ENCODE measurements at places on chromosomes 3 and 15. TPM values are rescaled to one million over a fixed set of nuclear protein-coding genes. Genes with fewer than 3 reads are reported as not detected.

- DNase-seq = no peak
Measured at GRCh38 chr3:16423947-16424673, 89.4 kb downstream of the RFTN1 start.

DNA sequence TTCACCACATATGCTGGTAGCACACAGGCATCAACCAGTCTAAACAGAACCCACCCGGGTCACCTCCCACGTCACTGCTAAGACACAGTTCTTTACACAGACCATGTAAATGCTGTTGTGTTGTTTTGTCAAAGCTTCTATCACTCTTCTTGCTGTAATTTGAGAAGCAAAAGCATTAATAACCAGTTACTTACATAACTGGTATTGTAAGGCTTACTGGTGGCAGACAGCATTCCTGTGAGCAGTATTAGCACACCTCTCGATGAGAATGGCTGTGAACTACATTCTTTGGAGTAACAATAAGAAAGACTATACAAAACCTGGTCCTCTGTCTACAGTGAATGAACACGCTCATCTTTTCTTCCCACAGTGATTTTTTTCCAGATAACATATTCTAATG, 479.2 kb downstream of the LPP start:
- DNase-seq = no peak

DNA sequence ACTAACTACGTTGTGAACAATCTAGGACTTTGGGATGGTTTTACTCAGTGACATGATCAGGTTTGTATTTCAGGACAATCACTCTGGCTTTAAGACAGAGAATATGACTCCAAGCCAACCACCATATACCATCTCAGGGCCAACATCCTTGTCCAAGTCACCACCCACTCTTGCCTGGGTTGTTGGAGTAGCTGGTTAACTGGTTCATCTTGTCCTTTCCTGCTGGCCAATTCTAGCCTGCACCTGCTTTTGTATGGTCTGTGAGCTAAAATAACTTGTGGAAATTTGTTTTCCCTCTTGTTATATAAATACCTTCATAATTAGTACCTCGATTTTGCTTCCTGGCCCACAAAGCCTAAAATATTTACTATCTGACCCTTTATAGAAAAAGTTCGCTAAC, 306.8 kb upstream of the STT3B start:
- DNase-seq = no peak

DNA sequence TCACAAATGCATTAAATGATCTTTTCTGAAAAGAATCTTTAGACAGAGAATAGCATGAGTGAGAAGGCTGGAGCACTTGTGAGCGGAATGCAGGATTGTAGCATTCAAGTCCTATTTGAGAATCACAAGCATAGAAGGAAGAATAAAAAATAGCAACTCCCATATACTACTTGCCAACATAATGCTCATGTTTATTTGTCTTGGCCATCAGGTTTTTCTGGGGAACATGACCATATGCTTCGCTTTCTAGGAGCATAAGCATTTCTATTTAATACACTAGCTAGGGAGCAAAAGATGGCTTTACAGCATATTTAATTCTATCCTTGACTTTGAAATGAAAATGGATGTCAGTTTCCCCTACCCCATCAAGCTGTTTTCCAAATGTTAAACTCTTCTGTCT, 170.3 kb upstream of the MITF start:
- no peak for DNase-seq

The LRRC3B gene
- total RNA-seq = not detected
